Stimulated activated CD4-positive, alpha-beta T cell treated with anti-CD3 and anti-CD28 coated beads, Interleukin-15, amount 100 ng/mL, for 48 hours (primary cell): ENCODE measurements at places on chromosomes 16 and 17.

- peak; percentile 47 for DNase-seq
Measured at GRCh38 chr16:12539185-12539929, 264.3 kb downstream of the CPPED1 start.

DNA sequence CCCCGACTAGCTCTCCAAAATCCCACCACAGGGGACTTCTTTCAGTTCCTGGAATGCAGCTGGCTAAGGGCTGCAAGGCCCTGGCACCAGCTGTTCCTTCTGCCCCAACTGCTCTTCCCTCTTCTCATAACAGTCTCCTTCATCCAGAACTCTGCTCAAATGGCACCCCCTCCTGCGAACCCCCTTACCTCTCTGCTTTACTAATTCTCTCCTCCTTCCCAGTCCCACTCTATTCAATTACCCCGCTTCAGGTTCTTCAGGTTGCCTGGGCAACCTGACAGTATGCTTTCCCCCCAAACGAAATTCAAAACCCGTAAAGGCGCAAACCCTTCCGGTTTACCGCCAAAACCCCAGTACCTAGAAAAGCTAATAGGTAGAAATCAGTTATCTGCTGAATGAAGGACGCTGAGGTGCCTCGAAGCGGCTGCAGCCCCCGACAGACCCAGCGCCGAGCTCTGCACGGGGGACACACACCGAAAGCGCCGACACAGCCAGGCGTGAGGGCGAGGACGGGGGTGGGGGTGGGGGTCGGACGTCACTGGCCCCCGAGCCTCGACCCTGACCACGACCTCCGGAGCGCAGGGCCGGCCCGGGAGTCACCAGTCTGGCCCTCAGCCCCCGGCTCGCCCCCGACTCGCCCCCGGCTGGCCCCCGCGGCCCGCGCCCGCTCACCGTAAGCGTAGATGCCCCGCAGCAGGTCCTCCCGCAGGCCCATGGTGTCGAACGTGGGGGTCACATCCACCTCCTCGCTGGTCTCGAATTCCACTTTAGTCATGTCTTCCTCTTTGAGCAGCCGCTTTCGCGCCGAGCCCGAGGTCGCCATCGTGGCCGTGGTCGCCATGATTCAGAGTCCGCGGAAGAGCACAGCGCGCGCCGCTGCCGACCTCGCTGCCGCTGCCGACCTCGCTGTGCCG is 550 bp downstream of the EIF4A3 start:
- no peak for DNase-seq

DNA sequence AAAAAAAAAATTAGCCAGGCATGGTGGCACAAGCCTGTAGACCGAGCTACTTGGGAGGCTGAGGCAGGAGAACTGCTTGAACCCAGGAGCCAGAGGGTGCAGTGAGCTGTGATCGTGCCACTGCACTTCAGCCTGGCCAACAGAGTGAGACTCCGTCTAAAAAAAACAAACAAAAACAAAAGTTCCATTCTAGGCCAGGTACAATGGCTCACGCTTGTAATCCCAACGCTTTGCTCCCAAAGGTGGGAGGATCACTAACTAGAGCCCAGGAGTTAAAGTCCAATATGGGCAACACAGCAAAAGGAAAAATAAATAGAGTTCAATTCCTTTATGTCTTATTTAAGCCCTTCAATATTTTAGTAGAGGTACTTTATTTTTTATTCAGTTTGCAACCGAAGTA is 47.5 kb downstream of the CNOT1 start:
- no peak for DNase-seq

DNA sequence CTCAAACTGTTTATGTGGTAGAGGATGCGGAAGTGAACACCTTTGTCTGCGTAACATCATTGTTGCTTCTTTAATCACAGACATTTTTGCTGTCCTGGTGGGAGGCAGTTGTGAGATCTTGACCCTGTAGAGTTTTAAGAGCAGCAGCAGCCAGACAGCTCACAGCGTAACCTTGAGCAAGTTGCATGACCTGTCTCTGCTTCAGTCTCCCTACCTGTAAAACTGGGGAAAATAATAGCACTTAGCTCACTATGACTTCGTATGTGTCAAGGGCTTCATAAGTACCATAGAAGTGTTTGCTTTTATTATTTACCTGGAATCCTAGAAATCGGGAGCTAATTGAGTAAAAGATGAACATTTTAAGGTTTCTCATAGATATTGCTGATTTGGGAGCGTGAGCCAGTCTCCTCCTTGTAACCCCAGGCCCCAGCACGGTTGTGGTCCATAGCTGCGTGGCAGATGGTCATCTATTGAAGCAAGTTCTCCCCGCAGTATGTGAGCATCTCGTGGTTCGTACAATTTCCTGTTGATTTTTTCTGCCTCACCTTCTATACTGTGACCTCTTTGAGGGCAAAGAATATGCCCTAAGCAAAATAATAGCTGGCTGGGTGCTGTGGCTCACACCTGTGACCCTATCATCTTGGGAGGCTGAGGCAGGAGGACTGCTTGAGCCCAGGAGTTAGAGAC is 34.4 kb downstream of the GPRC5B start:
- no peak for DNase-seq

GRCh38 chr17:30472238-30472890 is 4.8 kb upstream of the GOSR1 start:
- DNase-seq = no peak

- DNase-seq = no peak
Measured at GRCh38 chr17:45138911-45139532, 3.5 kb downstream of the ACBD4 start.

DNA sequence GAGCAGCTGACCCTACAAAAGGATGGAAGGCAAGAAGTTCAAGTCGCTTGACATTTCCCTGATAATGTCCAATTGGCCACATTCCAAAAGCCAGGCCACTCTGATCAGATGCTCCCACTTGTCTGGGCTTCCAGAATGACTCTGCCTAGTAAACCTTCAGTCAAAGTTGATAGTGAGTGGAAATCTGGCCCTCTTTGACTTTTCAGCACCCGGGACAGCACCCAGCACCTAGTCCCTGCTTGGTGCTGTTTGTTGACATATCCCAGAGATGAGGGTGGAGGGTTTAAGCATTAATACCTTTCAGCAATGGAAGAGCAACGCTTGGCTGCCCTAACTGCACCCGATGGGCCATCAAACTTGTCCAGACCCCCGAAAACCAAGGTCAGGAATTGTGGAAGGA is 131.3 kb downstream of the AIPL1 start:
- DNase-seq = no peak

DNA sequence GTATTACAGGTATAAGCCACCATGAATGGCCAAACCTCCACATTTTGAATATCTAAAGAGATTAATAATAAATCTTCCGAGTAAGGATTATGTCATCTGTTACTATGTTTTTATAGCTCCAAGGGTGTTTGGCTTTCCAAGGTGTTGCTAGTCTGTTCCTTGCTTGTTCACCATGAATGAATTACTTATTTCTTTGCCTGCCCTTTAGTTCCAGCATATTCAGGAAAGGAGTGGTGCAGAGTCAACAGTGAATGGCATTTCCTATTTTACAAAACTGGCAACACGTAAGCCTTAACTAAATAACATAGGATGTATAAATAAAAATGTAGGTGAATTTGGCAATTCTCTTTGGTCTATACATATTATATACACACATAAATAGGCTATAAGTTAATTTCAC is 70.3 kb downstream of the MYO1D start:
- DNase-seq = no peak

GRCh38 chr16:60337671-60338070 is 1603.6 kb upstream of the GOT2 start:
- DNase-seq = no peak

GRCh38 chr17:77887110-77887463 is 71.4 kb upstream of the TNRC6C start:
- no peak for DNase-seq

GRCh38 chr16:52453644-52454043 is 93.3 kb downstream of the TOX3 start:
- no peak for DNase-seq

GRCh38 chr17:44014437-44015172 is at the start of gene TMEM101:
TSS of gene TMEM101 (minus strand) at chr17:44014963. CDS start at chr17:44014952, 11 bp downstream.
- peak; percentile 80 for DNase-seq

DNA sequence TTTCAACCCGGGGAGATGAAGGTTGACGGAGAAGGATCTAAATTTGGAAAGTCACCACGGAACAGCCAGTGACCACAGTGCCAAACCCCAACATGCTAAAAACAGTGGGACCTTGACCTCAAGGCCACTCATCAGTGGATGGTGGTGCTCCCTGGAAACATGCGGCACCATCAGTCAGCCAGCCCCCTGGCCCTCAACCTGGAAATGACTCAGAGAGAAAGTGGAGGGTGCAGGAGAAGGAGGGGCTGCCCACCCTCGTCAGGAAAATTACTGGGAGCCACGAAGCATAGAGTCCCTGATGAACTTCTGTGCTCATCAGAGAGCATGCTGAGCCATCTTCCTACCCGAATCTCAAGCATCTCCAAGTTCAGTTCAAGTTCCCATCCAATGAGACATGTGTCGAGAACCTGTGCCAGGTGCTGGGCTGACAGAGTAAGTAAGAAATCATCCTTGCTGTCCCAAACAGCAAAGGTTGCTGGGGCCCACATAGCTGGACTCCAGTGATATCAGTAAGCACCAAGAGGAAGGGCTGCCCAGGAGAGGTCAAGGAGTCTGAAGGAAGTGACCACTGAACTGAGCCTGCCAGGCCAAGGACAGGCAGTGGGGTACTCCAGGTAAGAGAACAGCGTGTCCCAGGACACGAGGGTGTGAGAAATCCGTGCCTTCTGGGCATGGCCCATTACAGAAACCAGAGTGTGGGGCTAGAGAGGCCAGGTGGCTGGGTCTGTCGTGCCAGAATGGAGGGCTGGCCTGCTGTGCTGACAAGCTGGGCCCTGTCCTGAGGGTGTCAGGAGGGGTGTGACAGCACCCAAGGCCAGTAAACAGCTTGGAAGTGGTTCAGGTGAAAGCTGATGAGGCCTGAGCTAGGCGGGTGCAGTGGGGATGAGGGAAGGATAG is 5.2 kb downstream of the PECAM1 start:
- peak; percentile 33 for DNase-seq

DNA sequence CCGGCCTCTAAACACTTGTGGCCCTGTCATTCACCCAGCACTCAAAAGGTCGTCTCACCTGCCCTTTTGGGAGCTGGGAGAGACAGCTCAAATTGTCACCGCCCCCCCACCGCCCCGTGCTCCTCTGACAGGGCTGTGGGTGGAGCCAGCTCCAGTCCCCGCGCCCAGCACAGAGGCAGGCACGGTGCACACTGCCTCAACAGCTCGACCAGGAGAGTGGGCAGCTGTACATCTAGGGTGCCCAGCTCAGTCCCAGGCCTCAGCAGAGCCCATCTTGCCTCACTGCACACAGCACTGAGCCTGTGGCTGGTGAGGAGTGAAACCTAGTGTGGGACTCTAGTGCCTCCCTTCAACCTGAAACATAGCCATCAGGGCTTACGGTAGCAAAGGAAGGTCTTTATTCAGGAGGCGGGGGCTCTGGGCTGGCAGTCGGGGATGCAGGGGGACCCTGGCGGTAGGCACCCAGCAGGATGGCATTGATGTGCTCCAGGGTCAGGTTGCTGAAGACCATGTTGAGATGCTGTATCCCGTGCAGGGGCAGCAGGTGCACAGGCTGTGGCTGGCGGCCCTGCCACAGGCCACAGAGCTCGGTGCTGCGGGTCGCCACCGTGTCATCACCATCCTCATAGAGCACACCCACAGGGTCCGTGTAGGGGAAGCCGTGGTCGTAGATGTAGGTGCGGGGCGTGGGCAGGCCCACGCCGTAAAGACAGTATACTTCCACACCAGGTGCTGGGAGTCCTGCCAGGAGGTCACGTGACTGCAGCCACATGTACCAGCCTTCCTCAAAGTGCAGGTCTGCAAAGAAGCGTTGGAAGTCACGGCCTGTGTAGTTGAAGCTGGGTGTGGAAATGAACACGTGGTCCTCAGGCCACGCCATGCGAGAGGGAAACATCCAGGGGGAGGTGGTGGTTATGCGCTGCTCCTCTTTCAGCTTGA is 3.1 kb upstream of the PSMB10 start:
- no peak for DNase-seq

GRCh38 chr16:49531931-49532840 is 158.6 kb downstream of the C16orf78 start:
- DNase-seq = no peak

DNA sequence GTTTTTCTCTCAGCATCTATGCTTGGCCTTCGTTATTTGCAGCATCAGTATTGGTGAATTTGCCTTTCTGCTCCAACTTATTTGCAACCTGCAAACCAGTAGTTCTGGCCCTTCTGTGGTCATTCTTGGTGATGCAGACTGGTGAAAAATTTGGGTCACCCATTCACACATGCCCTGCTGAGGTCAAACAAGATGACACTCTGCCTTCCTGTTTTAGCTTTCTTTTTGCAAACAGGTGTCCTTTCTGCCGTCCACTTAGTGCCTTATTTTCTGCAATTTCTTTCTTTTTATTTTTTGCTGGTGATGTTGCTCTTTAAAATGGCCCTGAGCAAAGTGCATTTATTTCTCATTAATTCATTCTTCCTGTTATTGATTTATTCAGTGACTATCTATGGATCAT is 31.3 kb downstream of the PLCG2 start:
- DNase-seq = no peak

- DNase-seq = no peak
Measured at GRCh38 chr17:61809816-61810392, 53.4 kb downstream of the BRIP1 start.

DNA sequence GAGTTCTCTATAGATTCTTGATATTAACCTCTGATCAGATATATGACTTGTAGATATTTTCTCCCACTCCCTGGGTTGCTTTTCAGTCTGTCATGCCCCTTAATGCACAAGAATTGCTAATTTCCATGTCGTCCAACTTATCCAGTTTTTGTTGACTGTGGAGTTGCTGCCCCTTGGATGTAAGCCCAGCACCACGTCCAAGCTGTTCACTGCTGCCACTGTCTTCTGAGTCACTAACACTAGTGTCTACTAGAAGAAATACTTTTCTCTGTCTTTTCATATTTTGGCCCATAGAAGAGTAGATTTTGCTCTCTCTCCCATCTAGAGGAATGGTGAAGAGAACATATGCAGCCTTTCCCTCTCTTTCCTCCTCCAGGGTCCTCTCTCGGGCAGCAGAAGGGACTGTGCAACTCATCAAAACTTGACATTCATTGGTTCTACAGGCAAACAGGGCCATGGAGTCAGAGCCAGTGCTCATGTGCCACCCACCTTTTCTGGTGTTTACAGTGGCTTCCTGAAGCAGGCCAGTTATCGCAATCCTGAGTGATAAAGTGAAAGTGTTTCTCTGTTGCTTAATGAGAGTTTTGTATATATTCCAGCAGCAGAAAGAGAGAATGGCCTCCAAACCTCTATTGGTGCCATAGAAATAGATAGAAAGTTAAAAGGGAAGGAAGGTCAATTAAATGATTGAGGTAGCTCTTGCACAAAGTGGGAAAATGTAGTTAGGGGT is 22.6 kb upstream of the PMP22 start:
- no peak for DNase-seq

- no peak for DNase-seq
Measured at GRCh38 chr17:79342376-79342775, 267.8 kb downstream of the ENGASE start.
